ENCODE measurements at places on chromosomes 4 and X.

GRCh38 chrX:139844884-139845283, 88.0 kb downstream of the ATP11C start:
- DNase-seq, result no peak

DNA sequence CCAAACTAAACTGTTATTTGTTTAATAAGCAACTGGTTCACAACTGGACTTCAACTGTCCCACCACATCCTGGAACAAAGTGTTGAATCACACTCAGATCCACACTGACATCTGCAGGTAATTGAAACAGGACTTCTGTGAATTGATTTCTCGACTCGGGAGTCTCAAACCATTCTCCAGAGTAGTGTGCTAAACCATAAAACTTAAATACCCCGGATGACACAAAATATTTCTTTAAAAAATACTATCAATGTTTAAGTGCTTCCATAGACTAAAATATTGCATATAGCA, 95.4 kb upstream of the PLAC1 start:
- DNase-seq, result no peak

DNA sequence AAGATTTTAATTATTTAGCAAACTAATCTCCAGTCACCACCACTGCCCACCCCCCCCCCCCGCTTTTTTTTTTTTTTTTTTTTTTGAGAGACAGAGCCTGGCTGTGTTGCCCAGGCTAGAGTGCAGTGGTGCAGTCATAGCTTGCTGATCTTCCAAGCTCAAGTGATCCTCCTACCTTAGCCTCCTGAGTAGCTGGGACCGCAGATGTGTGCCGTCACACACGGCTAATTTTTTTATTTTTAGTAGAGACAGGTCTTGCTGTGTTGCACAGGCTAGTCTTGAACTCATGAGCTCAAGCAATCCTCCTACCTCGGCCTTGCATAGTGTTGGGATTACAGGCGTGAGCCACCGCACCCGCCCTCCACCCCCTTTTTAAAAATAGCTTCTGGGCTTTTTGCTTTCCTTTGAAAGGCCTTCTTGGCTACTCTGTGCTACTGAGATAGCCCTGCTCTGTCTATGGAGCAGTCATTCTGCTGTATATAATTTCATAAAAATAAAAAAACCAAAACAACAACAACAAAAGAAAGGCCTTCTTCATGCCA, 18.7 kb downstream of the TXLNG start:
- no peak for DNase-seq

GRCh38 chr4:36532670-36533379, 251.4 kb downstream of the DTHD1 start:
- no peak for DNase-seq

GRCh38 chrX:100194082-100194775, 215.8 kb downstream of the PCDH19 start:
- no peak for DNase-seq

DNA sequence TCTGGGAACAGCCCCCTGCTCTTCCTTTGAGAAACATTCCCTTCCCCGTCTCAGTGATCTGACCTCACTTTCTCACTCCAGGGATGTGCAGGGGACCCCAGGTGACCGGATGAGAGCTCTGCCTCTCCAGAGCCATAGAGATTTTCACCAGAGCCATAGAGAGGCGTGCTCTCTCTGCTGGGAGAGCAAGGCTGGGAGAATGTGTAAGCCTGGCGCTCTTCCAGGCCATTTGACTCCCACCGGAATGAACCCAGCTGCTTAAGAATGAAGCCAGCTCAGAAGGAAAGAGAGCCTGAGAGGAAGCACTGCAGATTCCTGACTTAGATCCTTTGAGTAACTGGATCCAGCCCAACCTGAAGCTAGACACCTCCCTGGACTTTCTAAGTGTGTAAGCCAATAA, 106.4 kb downstream of the DHX15 start:
- DNase-seq, result no peak

- DNase-seq, result no peak
Measured at GRCh38 chrX:18856645-18856997, 127.3 kb downstream of the PHKA2 start.

GRCh38 chrX:109886122-109886761, 116.7 kb upstream of the TMEM164 start:
- DNase-seq, result peak; percentile 39

DNA sequence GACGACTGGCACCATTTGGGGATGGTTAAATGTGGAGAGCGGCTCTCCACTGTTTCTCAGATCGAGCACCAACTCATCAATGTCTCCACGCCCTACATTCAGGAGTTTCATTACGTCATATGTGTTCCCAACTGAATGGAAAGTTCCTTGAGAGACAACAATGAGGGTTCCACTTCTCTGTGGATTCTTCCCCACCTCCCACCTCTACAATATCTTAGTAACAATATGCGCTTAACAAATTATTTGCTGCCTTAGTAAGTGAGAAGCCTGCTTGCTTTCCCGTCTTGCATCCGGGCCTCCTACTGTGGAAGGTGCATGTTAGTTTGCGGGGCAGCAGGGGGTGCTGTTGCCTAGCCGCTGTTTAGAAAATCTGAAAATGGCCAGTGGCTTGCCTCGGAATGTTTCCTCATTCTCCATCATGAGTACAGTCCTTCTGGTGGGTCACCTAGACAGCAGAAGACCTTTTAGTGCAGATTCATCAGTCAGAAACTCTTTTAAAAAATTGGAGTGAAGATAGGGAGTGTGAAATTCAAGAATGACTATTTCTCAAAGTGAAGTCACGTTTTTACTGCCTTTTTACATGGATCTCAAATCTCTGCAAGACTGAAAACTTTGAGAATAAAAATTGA, 55.7 kb downstream of the PHOX2B start:
- DNase-seq, result peak; percentile 41

DNA sequence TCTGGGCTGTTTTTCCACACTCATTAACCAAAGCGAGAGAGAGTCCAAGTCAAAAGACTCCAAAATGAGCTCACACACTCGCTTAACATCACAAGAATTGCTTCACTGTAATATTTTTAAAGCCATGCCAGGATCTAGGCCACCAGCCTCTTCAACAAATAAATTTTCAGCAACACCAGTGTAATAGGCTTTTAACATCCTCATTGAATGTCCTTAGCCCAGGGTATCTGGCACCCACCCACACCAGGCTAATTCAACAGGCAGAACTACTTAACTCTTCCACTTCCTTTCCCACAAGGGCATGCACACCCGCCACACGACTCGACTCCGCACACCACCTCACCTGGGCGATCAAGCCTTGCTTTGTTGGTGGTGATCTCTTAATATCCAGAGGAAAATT, 34.2 kb downstream of the FAT1 start:
- no peak for DNase-seq

GRCh38 chr4:65661471-65661870, 8.8 kb downstream of the EPHA5 start:
- DNase-seq, result no peak

GRCh38 chrX:151765026-151765425, 30.5 kb downstream of the CNGA2 start:
- no peak for DNase-seq

GRCh38 chrX:110402091-110402849, 43.6 kb downstream of the RTL9 start:
- DNase-seq, result no peak

DNA sequence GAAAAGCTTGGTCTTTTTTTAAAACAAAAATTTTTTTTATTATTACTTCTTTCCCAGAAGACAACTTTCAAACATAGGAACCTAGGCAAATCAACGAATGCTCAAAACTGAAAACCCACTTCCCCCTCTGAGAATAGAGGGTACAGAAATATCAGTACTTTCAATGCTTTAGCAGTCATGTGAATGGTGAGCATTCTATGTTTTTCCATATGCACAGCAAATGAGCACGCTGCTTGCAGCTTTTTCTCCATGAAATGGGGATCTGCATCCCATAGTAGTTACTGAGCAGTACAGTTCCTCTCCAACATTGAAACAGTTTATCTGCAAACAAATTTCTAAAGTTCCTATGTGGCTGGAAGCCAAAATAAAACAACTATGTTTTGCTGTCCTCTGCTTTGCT, 108.4 kb upstream of the BMP2K start:
- no peak for DNase-seq

GRCh38 chrX:51860679-51861078, 32.7 kb upstream of the MAGED1 start:
- peak; percentile 20 for DNase-seq

DNA sequence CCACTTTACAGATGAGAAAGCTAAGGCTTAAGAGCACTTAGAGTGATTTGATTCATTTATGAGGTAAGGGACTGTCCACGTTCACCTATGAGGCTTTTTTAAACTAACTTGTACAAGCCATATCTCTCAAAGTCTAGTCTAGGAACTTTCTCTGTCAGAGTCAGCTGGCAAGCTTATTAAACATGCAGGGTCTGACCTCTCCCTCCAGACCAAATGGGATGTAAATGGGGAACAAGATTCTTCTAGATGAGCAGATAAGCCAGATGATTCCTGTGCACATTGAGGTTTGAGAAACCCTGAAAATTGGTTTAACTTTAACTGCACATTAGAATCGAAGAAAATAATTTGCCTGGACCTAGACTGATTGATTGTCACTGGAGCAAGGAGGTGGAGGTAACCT, 160.0 kb upstream of the SPRY1 start:
- no peak for DNase-seq

DNA sequence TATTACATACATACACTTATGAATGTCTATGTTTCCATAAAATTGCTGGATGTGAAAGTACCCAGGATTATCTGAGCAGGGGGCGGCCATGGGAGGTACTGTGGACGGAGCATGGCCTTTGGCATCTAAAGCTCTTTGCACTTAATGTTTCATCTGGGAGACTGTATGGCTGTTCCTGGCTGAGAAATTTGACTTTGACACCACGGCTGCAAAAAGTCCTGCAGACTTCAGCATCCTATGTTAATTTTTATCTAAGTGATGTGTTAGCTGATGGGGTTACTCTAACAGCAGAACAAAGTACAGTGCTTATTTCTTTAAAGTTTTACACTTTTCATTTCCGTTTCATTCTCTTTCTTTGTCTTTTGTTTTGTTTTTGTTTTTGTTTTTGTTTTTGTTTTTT, 139.8 kb upstream of the STX18 start:
- no peak for DNase-seq

DNA sequence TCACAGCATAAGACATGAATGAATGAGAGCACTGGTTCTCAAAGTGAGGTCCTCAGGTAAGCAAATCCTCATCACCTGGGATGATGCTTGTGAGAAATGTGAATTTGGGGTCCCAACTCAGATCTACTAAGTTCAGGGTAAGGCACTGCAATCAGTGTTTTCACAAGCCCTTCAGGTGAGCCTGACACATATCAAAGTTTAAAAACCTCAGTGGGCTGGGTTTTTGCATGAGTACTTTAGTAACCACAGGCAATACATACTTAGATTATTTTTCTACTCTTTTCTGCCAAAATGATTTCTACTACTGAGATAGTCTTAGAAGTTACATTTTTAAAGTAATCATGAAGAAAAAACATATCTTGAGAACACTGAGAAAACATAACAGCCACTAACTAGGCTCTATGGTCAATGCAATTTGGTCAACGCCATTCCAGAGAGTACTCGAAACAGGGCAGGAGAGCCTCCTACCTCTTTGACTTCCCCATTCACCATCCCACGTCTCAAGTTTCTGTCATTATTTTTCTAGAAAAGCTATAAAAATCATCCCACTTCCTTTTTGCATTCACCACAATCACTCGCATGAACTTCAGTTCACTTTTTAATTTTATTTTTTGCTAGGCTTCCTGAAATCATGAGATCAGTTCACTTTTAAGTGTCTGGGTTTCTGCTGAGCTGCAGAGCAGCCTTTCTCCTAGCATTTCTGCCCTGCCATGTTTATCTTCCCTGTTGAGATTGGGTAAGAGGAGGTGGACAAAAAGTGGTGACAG, 73.8 kb downstream of the MFAP3L start:
- no peak for DNase-seq

GRCh38 chr4:2332201-2332975, 70.5 kb upstream of the MXD4 start:
- DNase-seq, result no peak

DNA sequence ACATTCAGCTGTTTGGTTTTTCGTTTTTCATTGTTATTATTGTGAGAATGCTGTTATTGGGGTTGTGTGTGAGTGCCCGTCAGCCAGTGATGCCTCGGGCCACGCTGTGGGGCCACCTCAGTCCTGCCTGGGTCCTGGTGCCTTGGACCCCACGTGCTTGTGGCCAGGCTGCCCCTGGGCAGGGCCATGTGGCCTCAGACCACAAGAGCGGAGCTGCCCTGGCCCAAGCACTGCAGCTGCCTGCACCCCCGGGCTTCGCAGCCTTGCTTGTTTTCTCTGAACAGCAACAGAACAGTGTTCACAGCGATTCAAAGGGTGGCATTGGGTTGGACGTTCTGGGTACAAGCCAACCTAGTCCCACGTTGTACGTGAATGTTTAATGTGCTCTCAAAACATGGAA, 56.9 kb downstream of the CPLX1 start:
- no peak for DNase-seq

DNA sequence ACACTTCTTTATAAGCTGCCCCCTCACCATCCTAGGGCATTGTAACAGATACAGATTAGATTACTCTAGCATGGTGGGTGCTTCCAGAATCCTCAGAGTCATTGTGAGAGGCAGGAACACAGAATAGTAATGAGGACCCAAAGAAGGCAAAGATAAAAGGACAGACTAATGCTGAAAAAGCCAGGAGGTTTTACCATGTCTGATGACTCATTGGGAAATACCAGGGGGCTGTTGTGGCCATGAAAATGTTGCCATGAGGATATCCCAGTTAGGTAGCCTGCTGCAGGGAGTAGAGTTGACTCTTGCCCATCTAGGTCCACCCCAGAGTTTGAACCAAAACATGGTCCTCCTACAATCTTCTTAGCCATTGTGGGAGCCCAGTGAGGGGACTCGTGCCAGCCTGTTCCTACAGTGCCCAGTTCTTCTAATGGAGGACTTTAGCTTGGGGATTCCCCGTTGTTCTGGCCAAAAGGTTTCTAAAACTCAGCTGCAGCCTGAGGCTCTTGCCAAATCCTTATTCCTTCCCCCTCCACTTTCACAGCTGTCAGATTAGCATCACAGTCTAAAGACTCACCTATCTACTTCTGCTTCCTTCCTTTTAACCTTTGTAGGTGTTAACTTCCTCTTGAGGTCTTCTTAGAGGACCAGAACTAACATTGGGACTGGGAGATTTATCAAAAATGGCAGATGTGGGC, 586.0 kb upstream of the AADAT start:
- DNase-seq, result no peak

DNA sequence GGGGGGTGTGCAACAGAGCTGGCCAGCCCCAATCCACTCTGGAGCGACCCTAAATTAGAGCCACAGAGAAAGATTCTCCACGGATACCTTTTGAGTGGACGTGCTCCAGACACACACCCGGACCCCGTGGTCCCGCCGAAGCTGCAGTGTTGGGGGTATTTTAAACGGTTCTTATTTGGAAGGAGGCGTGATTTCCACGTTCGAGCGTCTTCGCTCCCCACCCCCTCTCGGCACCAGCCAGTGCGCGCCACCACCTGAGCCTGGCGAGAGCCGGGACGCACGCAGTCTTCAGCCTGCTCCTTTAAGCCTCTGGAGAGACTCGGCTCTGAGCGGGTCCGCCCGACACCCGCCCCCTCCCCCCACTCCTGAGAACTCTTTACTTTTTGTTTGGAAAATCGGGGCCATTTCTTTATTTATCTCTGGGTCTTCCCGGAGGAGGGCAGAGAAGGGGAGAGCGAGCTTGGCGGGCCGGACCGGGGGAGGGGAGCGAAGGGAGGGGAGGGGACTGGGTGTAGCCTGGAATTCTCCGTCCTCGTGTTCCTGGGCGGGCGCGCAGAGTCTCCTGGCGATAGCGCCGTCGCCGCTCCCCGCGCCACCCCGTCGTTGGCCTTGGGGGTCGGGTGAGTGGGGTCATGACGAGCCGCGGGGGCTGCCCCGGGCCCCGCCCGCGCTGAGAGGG, 668 bp upstream of the PTCHD1 start:
- no peak for DNase-seq

- DNase-seq, result no peak
Measured at GRCh38 chr4:72953571-72953970, 115.9 kb downstream of the COX18 start.
